ENCODE measurements at places on chromosomes 3 and 15.

GRCh38 chr15:49620199-49620598 is 419 bp downstream of the FAM227B start:
- H3K27me3 ChIP-seq = no peaks in the 10 kb centered on the region
- peak overlapping the region; percentile 96 for H3K27ac ChIP-seq
- no peak overlapping the region for H3K4me3 ChIP-seq
- no peaks in the 10 kb centered on the region for H3K36me3 ChIP-seq

DNA sequence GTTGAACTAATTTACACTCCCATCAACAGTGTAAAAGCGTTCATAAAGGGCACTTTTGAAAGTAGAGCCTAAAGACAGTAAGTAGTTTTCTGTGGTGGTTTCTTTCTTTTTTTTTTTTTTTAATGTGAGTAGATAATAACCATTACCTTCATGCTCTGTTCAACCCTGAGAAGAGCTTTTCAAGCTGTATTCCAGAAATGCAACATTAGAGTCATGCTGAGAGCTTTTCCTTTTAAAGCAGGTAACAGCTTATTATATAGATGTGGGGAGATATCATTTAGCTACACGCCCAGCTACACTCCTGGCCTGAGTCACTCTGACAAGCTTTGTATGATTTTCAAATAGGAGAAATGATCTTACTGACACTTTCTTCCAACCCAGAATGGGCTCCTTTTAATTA is 96.2 kb upstream of the ARHGEF26 start:
- DNase-seq = no peak
- peaks cover 3% of the 10 kb centered on the region for H3K4me1 ChIP-seq
- no peaks in the 10 kb centered on the region for H3K27me3 ChIP-seq

- DNase-seq = no peak
- H3K36me3 ChIP-seq = peaks cover 37% of the 10 kb centered on the region
- H3K27me3 ChIP-seq = no peaks in the 10 kb centered on the region
- no peaks in the 10 kb centered on the region for H3K4me1 ChIP-seq
- no peak overlapping the region for H3K4me3 ChIP-seq
- H3K27ac ChIP-seq = no peak overlapping the region
Observed at GRCh38 chr15:57284535-57284934, 91.8 kb upstream of the CGNL1 start.

- H3K36me3 ChIP-seq = no peaks in the 10 kb centered on the region
- H3K4me1 ChIP-seq = peaks cover 9% of the 10 kb centered on the region
- no peaks in the 10 kb centered on the region for H3K27me3 ChIP-seq
Observed at GRCh38 chr3:148938936-148939335, 52.4 kb upstream of the GYG1 start.

- H3K27me3 ChIP-seq = no peaks in the 10 kb centered on the region
- H3K4me1 ChIP-seq = peaks cover 21% of the 10 kb centered on the region
- no peak for DNase-seq
- H3K4me3 ChIP-seq = peak overlapping the region; percentile 53
- H3K36me3 ChIP-seq = no peaks in the 10 kb centered on the region
Observed at GRCh38 chr15:40952301-40952900, 870 bp upstream of the CHAC1 start.

DNA sequence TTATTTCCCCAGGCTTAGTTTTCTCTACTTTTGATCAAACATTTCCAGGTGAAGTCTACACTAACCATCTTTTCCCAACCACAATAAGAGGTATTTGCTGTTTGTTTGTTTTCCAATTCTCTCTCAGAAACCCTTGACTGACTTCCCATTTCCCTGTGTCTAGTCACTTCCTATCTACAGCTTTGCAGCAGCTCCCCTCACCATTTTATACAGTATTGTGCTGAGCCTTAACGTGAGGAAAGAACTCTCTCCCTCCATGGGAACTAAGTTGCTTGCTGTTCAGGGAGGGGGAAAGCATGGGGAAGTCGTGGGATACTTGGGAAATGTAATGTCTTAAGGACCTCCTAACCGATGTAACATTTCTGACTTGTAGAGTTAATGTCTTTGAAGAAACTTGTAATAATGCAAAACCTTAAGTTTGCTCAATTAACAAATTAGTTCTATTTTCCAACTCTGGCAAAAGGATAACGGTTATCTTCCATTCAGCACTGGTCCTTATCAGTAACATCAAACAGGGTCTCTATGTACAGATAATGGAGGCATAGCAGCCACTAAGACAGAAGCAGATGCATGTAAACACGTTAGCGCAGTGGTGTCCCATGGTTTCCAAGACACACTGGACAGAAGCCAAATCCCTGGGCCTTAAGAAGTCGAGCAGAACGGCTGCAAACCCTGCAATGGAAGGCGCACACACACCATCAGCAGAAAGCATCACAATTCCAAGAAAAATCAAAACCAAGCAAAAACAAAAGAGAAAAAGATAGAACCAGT is 39.7 kb downstream of the NPTN start:
- DNase-seq = peak; percentile 98
- no peak overlapping the region for H3K27ac ChIP-seq
- peaks cover 28% of the 10 kb centered on the region for H3K36me3 ChIP-seq

GRCh38 chr3:32340611-32341365 is 50.9 kb upstream of the CMTM7 start:
- DNase-seq = no peak
- no peak overlapping the region for H3K4me3 ChIP-seq
- H3K27me3 ChIP-seq = no peaks in the 10 kb centered on the region

GRCh38 chr3:23422517-23422851 is 219.4 kb downstream of the UBE2E2 start:
- H3K27ac ChIP-seq = no peak overlapping the region
- no peaks in the 10 kb centered on the region for H3K27me3 ChIP-seq
- no peak overlapping the region for H3K4me3 ChIP-seq
- H3K4me1 ChIP-seq = peaks cover 3% of the 10 kb centered on the region

- H3K36me3 ChIP-seq = no peaks in the 10 kb centered on the region
- H3K4me1 ChIP-seq = no peaks in the 10 kb centered on the region
- DNase-seq = no peak
- no peak overlapping the region for H3K4me3 ChIP-seq
Observed at GRCh38 chr3:82224661-82225060, 463.2 kb upstream of the GBE1 start.

DNA sequence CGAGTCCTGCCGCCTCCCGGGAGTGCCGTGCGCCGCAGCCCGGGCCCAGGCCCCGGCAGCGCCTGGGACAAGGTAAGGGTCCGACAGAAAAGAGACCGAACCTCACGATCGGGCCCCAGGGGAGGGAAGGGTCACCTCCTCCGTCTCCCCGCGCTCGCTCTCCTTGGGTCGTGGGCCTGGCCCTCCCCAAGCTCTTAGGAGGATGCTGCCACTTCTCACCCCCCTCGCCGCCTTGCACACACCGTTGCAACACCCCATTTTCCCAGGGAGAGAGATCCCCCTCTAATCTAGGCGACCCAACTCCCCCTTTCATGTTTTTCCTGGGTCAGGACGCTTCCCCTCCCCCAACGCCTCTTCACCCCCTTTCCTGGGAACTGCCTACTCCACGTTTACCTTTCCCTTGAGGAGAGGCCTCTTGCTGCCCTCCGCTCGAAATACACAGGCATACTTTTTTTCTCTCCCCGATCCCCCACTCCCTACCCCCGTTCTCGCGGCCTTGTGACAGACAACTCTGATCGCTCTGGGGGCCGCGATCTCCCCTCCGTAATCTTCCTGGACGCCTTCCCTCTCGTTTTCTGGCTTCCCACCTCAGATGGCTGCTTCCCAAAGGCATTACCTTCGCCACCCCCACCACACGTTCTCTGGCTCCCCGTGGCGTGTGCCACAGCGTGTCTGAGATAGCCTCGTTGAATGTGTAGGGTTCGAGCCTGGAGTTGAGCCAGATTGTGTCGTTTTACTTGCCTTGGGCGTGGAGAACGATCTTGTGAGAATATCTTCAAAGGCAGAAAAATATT is 688 bp downstream of the SETD5 start:
- H3K36me3 ChIP-seq = peaks cover 9% of the 10 kb centered on the region
- peaks cover 13% of the 10 kb centered on the region for H3K4me1 ChIP-seq
- peak overlapping the region; percentile 99 for H3K27ac ChIP-seq
- peak overlapping the region; percentile 82 for H3K4me3 ChIP-seq

- H3K27ac ChIP-seq = no peak overlapping the region
- no peak overlapping the region for H3K4me3 ChIP-seq
- H3K4me1 ChIP-seq = no peaks in the 10 kb centered on the region
- H3K36me3 ChIP-seq = no peaks in the 10 kb centered on the region
- H3K27me3 ChIP-seq = no peaks in the 10 kb centered on the region
Observed at GRCh38 chr3:134871818-134872217, 76.8 kb downstream of the EPHB1 start.

GRCh38 chr3:16174389-16174788 is at the start of gene GALNT15:
Gene GALNT15 (plus strand): TSS chr3:16174680. CDS start chr3:16175152, 472 bp downstream.
- no peaks in the 10 kb centered on the region for H3K27me3 ChIP-seq
- H3K36me3 ChIP-seq = no peaks in the 10 kb centered on the region
- peak within 1 kb of the TSS; percentile 1 for H3K4me3 ChIP-seq
- DNase-seq = peak; percentile 89

DNA sequence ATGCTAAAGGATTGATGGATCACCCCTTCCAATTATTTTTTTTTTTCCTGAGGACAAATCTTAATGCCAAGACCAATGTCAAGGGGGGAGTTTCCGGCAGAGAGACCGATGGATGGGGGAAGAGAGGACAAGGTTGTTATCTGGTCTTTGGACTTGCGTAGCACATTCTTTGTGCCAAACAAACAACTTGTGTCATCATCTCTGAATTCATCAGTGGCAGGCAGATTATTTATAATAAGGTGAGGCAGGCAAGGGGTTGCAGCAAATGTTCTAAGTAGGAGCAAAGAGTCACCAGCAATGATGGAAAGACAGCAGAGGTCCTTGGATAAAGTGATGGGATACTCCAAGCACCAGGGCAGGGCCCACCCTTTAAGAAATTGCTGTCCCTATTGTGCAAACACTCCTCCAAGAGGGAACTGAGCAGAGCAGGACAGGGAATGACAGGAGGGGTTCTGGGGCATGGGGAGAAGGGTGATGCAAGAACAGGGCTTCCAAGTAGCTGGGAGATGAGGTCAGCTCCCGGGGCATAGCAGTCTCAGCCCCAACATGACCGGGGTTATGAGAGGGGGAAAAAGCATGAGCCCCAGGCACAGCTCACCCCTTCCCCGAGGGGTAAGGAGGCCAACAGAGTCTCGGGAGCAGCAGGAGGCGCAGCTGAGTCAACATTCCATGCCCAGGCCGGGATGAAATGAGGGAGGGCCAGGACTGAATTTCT is 57.4 kb downstream of the ANXA2 start:
- H3K27ac ChIP-seq = no peak overlapping the region
- H3K27me3 ChIP-seq = no peaks in the 10 kb centered on the region
- DNase-seq = no peak
- no peaks in the 10 kb centered on the region for H3K36me3 ChIP-seq

DNA sequence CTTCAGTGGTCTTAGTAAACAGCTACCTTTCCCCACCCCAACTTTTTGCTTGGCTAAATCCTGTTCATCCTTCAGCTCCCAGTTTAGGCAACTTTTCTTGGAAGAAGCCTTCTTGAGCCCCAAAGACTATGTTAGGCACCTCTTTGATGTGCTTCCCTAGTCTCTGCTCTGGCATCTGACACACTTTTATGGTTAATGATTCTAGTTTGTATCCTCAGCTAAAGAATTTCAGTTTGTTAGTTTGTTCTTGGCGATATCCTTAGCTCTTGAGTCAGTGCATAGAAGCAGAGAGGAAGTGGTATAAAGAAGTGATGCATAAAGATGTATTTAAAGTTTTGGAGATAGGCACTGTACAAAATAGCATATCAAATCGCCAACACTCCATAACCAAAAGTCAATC is 168.4 kb downstream of the WDR72 start:
- no peaks in the 10 kb centered on the region for H3K36me3 ChIP-seq
- no peak for DNase-seq
- no peaks in the 10 kb centered on the region for H3K27me3 ChIP-seq
- no peak overlapping the region for H3K4me3 ChIP-seq
- H3K27ac ChIP-seq = no peak overlapping the region

Measured in lung (tissue), 17 donors.